ENCODE measurements at places on chromosomes 1 and 21.

DNA sequence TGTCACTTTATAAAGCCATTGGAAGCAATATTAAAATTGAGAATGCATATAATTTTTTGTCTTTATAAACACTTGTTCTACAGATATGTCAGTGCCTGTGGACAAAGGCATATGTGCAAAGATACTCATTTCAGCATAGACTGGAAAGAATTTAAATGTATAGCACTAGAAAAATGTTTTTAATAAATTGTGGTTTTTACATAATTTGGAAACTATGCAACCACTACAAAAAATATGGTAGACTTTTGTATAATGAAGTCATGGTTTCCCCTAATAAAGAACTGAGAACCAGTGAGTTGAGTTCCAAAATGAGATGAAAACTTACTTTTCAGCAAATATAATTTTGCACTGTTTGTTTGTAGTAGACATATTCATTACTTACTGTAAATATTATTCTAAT lies 48.5 kb downstream of the BRINP3 start:
- DNase-seq, result no peak

- no peak for DNase-seq
These were observed 8.7 kb downstream of the PEAR1 start for GRCh38 chr1:156901966-156902915.

DNA sequence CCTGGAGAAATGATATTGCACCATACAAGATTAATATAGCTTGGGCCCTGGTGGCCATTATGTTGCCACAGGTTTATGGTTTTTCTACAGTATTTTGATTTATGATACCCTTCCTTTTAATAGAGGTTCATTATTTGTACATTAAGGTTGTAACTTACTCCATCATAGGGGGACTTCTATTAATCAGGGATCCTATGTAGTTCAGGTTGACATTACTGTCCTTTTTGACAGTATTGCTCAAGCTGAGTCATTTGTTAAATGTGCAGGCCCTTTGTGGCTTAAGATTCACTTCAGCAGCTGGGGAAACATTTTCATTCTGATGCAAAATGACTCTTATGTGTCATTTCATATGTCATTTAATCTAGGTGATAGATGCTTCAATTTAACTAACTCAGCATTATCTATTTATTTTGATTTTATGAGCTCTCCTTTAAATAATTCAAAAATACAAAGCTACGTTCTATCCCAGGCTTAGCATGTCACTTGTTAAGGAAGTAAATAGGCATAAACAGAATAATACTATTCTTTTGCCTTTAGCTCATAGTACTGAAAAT lies 686.9 kb upstream of the NCAM2 start:
- no peak for DNase-seq

GRCh38 chr21:27813750-27814149 lies 846.9 kb upstream of the ADAMTS5 start:
- DNase-seq, result no peak

GRCh38 chr1:246291127-246291526 lies 216.0 kb downstream of the SMYD3 start:
- DNase-seq, result no peak

GRCh38 chr1:64537942-64538341 lies 68.0 kb downstream of the CACHD1 start:
- DNase-seq, result no peak

GRCh38 chr1:42888013-42888633 lies 41.7 kb downstream of the ZNF691 start:
- no peak for DNase-seq

- no peak for DNase-seq
These were observed 2.8 kb downstream of the PLA2G5 start for GRCh38 chr1:20072771-20073170.

DNA sequence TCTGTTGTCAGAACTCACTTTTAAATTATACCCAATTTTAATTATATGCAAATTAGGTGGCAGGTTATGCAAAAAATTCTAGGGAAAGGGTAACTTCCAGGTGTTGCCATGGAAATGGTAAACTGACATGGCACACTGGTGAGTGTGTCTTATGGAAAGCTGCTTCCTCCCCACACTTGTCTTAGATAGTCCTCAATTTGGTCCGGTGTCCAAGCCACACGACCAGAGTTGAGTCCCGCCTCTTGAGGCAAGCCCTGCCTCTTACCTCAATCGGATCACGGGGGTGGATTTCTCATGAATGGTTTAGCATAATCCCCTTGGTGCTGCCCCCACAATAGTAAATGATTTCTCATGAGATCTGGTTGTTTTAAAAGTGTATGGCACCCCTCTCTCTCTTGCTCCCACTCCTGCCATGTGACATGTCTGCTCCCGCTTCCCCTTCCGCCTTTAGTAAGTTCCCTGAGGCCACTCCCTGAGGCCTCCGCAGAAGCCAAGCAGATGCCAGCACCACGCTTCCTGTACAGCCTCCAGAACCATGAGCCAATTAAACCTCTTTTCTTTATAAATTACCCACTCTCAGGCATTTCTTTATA lies 74.9 kb downstream of the MATN1 start:
- no peak for DNase-seq

All from astrocyte (in vitro differentiated cells and primary cell).